ENCODE measurements at places on chromosomes 13 and 19. TPM values are rescaled to one million over a fixed set of nuclear protein-coding genes. Genes with fewer than 3 reads are reported as not detected.

GAPDHS gene
- total RNA-seq: not detected

FFAR3 gene
- not detected for total RNA-seq

ZSWIM4 gene
- total RNA-seq: 6.7 TPM

NKPD1 gene
- 0.25 TPM for total RNA-seq

ZNF154 gene
- total RNA-seq: 2.3 TPM
